ENCODE measurements at places on chromosomes 7 and 10.

GRCh38 chr10:114691442-114691941 is 33.4 kb upstream of the ABLIM1 start:
- no peak for DNase-seq

DNA sequence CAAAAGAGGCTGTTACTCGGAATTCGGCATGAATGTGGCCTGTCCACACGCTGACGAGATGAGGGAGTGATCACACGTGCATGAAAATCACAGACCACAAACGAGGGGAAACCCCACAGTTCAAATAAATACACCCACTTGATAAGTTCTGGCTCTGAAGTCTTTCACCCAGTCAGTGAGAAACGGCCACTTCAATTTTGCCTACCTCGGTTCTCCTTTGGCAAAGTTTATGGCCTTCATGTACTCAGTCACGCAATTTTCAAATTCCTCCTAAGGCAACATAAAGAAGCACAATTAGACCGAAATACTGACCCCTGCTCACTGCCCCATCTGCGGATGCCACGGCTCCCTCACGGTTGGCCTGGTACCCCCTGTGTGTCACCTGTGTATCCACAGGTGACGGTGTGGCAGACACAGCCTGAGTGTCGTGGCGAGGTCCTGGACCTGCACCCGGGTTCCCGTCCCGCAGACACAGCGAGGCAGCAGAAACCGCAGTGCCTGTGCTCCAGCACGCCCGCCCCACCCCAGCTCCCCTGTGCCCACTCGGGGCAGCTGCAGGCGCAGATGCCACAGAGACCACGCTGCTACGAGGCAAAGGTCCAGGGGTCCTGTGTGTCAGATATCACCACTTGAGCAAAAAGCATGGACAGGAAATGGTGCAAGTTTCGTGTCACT is 1.4 kb downstream of the CFAP46 start:
- no peak for DNase-seq

GRCh38 chr10:11435581-11435981 is 175.9 kb downstream of the USP6NL start:
- no peak for DNase-seq

- no peak for DNase-seq
Observed at GRCh38 chr7:70523989-70524351, 608.0 kb upstream of the GALNT17 start.

GRCh38 chr10:71256661-71257318 is 44.4 kb downstream of the UNC5B start:
- no peak for DNase-seq

GRCh38 chr7:148397551-148397950 is 193.0 kb upstream of the C7orf33 start:
- no peak for DNase-seq

GRCh38 chr7:103297837-103298179 is 573 bp downstream of the PMPCB start:
- no peak for DNase-seq

- DNase-seq: no peak
Observed at GRCh38 chr7:70953331-70953741, 178.6 kb upstream of the GALNT17 start.

DNA sequence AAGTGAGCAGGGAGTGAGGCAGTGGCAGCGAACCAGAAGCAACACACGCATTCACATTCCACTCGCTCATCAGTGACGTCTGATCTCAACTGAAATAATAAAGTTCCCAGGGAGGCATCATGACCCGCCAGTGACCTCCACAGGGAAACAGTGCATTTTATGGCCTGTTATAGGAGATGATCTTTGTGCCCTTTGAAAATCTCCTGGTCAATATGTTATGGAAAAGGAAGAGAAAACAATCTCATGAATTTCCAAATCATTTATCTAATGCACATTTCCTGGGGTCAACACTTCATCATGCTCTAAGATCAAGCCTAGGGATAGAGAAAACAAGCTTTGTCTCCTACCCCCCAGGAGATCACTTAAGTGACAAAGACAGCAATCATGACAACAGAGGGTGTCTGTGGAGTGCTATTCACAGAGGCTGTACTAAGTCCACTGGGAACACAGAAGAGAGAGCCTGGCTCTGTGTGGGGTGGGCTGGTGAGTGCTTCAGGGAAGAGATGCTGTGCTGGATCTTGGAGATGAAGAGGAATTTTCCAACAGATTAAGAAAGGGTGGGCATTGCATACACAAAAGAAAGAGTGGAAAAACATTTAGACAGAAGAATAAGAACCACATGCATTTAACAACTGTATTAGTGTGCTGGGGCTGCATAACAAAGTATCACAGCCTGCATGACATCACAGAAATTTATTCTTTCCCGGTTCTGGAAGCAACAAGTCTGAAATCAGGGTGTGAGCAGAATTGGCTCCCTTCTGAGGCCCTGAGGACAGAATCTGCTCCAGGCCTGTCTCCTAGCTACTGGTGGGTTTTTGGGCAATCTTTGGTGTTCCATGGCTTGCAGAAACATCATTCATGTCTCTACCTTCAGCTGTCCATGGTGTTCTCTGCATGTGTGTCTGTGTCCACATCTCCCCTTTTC is 613.9 kb upstream of the IGFBP3 start:
- DNase-seq: no peak

- no peak for DNase-seq
Observed at GRCh38 chr7:77543910-77544309, 6.8 kb downstream of the PTPN12 start.

- no peak for DNase-seq
Observed at GRCh38 chr10:44198096-44198779, 186.7 kb downstream of the CXCL12 start.

GRCh38 chr7:2920956-2921652 is 77.0 kb upstream of the GNA12 start:
- DNase-seq: no peak

DNA sequence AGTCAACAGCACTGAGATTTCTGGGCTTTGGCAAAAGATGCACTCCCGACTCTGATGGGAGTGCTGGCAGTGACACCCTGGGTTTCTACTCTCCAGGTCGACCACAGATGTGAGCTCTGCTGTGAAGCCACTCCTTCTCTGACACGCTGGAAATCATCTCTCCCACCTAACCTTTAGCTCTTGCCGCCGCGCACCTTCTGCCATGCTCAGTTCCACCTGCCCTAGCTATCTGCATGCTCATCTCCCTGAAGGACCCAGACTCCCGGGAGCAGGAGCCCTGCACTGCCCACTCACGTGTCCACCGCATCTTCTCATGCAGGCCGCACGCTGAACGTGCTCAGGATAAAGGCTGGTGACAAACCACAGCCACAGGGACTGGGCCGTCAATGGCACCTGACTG is 174.8 kb downstream of the TNS3 start:
- no peak for DNase-seq

DNA sequence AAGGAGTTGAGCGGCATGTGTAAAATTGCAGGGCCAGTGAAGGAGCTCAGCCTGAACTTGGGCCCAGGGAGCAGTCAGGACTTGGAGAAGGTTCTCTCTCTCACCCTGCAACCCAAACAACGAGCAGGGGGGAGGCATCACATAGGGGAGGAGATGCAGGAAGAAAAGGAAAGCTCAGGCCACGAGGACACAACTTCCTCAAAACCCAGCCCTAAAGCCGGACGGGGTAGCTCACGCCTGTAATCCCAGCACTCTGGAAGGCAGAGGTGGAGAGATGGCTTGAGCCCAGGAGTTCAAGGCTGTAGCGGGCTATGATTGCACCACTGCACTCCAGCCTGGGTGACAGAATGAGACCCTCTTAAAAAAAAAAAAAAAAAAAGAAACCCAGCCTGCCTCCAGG is 629.1 kb downstream of the PARD3 start:
- no peak for DNase-seq

DNA sequence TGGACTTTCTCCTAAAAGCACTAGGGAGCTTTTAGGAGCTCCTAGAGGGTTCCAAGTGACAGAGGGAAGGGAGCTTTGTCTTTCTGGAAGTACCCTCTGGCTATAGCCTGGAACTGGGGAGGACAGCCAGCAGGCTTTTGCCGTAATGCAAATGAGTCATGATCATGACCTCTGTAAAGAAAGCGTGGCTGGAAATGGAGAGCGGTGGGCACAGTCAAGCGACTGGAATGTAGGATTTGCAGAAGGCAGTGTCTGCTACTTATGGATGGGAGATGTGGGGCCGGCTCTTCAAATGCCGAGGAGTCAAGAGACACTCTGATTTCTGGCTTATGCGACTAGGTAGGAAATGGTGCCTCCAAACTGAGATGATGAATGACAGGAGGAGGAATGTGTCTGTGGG is 34.6 kb upstream of the PLPP4 start:
- DNase-seq: no peak

DNA sequence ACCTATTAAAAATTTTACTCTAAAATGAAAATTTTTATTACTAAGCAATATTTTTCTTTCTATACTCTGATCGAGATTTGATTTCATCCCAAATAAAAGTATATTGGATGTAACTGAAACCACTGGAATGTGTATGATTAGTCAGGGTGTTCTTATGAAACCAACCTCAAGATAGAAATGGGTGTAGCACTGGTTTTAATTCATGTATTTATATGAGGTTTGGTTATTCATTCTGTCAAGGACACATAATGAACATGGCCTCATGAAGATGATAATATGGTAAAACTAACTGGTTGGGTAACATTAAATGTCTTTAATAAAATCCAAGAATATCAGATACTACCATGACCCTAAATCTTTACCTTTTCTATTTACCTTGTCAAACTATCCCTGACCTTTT is 197.7 kb downstream of the SEMA3A start:
- DNase-seq: no peak

DNA sequence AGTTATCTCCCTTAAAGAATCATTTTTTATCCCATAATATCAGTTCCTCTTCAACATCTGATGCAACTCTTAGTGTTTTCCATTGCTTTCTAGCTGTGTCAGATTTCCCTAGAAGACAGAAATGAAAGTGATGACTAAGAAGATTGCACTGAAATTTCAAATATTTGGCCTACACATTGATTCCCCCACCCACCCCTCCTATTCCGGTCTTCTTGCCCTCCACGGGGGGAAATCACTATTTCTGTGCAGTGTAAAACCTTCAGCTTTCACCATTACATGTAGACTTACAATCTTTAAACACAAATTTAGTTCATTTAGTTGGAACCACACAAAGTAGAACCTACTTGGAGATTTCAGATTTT is 63.7 kb upstream of the IL6 start:
- DNase-seq: no peak

DNA sequence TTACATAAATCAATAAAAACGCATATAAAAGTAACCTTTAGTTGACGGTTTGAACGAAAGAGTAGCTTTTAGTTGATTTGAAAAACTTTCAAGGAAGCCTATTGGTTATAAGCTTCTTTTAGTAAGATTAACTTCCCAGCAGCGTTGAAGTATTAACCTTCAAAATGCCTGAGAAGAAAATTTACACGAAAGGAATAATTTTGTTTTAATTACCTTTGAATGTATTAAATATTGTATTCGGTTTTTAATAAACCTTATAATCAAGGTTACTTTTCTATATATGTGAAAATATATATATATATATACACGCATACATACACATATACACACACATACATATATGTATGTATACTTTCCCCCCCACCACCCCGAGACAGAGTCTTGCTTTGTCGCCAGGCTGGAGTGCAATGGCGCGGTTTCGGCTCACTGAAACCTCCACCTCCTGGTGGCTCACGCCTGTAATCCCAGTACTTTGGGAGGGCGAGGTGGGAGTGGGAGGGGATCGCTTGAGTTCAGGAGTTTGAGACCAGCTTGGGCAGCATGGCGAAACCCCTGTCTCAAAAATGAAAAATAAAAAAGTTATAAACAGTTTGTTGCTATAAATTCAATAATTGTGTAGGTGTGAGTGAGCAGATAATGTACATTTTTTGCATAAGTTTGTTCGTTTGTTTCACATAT is 57.6 kb upstream of the EZH2 start:
- peak; percentile 48 for DNase-seq

- DNase-seq: no peak
Observed at GRCh38 chr10:118495499-118495898, 99.9 kb downstream of the PRLHR start.

DNA sequence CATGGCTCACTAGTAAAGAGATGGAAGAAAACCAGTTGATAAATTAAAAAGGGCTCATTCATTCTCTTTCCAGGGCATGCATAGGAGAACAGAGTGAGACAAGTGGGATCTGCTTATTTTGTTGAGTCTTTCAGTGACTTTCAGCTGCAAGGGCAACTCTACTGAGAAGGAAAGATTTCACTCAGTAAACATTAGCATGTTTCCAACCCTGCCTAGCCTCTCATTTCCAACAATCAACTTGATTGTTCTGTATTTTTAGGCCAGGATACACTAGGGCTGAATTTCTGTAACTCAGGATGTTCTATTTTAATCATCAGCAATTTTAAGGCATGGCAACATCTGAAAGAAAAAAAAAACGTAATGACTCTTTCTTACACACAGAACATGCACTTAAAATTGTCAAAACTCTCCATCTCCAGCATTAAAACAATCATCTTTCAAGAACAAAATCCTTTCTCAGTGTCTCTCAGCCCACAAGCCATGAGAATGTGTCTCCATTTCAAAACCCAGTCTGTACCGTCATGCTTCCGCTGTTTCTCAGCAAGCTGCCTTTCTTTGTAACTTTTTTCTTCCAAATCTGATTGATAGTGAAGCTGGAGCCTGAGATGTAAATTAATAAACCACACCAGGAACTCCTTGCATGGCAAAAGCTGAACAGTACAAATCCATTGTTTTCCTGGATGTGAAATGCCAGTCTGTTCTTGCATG is 147.2 kb upstream of the KLF14 start:
- no peak for DNase-seq

- no peak for DNase-seq
Observed at GRCh38 chr7:42893346-42894240, 18.3 kb downstream of the C7orf25 start.

DNA sequence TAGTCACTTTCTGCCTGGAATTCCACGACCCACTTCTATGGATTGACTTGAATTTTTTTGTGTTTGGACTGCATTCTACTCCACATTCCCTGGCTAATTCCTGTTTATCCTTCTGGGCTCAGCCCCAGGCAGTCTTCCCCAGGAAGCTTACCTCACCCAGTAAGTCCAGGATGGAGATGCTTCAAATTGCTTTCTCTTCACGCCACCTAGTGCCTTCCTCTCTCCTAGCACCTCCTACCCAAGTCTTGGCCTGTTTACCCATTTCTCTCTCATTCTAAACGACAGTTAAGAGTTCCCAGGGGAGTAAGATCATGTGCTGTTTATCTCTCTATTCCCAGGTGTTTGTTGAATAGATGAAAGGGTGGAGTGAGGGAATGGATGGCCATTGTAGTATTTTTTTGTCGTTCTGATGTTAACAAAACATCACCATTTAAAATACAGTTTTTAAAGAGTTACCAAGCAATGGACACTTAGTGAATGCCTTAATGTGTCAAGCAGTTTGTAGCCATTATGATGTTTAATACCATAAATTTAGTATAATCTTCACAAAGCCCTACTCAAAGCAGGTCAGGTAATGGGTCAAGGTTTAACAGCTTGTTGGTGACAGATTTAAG is 45.5 kb upstream of the TARP start:
- DNase-seq: no peak

DNA sequence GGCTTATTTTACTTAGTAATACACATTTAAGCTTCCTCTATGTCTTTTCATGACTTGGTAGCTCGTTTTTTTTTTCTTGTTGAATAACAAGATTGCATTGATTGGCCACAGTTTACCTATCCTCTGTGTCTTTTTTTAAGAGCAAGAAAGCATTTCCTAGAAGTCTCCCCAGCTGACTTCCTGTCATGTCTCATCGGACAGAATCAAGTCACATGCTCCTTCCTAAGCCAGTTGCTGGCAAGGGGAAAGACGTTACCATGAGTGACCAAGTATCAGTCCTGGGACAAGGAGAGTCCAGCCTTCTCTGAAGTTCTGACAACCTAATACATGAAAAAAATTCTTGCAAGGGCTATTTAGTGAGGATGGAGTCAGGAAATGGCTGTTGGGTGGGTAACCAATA is 24.9 kb upstream of the SFRP5 start:
- DNase-seq: no peak
